Peyer's patch (tissue), 4 donors: ENCODE measurements at places on chromosomes 4 and X. TPM values are rescaled to one million over a fixed set of nuclear protein-coding genes. Genes with fewer than 3 reads are reported as not detected.
A peak's percentile ranks its signal among the peaks of the same experiment; 100 is the strongest.

GRCh38 chr4:53575552-53575951, 15.7 kb downstream of the LNX1 start:
- DNase-seq = no peak

GRCh38 chr4:184103527-184104264, 114.0 kb downstream of the ENPP6 start:
- no peak for DNase-seq

DNA sequence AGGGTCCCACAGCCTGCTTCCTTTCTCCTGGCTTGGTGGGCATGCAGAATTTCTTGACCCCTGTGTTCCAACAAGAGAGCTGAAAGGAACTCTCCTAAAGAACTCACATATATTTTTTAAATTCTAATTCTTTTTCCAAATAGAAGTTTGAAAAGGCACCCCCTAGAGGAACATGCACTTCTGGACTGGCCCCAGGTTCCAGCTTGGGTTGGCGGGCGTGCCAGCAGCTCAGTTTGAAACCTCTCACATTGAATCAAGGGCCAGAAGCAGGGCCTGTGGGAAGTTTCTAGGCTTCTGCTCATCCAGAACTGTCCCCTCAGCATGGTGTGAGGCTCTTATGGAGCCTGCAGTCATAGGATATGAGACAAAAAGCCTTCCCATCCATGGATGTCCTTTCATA, 132.6 kb downstream of the ATG4A start:
- no peak for DNase-seq

DNA sequence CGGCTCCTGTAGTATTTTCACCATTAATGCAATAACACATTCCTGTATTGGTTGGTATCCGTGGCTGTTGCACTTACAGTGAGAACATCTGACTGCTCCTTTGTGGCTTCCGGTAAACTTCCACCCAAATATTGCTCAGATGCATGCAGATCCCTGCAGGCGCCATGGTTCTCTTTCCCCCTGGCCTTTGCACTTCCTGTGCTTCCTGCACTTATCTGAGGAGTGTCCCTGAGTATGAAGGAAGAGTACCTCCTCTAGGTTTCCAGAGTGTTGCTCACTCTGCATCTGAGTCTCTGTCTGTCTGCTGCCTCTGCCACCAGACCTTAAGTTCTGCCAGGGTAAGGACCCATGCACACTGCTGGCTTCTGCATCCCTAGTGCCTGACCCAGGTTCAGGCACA, 117.2 kb upstream of the SLC34A2 start:
- DNase-seq = no peak

GRCh38 chr4:182338063-182338462, 94.9 kb downstream of the TENM3 start:
- DNase-seq = no peak

GRCh38 chr4:15769202-15769601, 8.9 kb upstream of the CD38 start:
- no peak for DNase-seq

GRCh38 chr4:52883707-52884669, 21.9 kb downstream of the RASL11B start:
- no peak for DNase-seq

DNA sequence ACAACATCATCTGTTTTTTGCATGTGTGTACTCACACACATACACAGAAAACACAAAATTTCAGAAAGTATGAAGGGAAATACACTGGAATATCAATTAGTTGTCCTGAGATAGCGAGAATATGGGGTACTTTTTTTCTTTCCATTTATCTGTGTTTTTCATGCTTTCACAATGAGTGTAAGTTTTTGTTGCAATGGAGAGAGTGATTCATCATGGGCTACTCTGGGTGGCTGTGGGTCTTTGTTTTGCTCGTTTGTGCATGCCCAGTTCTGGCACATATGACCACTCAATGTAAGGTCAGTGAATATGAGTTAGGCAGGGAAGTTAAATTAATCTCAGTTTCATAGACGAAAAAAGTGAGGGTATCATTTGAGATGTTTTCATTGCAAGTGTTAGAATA, 26.9 kb downstream of the XK start:
- DNase-seq = no peak

DNA sequence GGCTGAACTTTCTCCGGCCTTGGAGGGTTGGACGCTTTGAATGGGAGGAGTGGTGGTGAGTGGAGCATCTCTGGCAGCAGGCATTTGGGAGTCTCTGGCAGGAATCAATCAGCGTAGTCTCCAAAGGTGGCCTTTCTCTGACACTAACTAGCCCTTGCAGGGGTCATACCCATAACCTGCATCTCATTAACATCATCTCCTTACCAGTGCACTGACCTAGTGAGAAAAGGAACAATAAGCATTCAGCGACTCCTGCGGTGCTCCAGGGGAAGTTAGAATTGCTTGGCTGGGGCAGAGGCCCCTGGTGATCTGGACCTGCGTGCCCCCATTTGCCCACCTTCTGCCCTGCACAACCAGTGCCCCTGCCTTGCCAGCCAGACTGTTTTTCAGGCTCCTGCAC, 161.9 kb downstream of the PTTG2 start:
- no peak for DNase-seq

- no peak for DNase-seq
Measured at GRCh38 chr4:16759931-16760582, 138.4 kb downstream of the LDB2 start.

- no peak for DNase-seq
Measured at GRCh38 chr4:185700630-185701029, 111.4 kb downstream of the SORBS2 start.

- DNase-seq = no peak
Measured at GRCh38 chr4:159201168-159201567, 98.3 kb downstream of the RAPGEF2 start.

GRCh38 chr4:118981839-118982381, 93.3 kb downstream of the SYNPO2 start:
- peak; percentile 27 for DNase-seq

- no peak for DNase-seq
Measured at GRCh38 chr4:186852073-186852420, 128.4 kb upstream of the FAT1 start.

GRCh38 chr4:72375073-72375736, 193.8 kb downstream of the ADAMTS3 start:
- no peak for DNase-seq

DNA sequence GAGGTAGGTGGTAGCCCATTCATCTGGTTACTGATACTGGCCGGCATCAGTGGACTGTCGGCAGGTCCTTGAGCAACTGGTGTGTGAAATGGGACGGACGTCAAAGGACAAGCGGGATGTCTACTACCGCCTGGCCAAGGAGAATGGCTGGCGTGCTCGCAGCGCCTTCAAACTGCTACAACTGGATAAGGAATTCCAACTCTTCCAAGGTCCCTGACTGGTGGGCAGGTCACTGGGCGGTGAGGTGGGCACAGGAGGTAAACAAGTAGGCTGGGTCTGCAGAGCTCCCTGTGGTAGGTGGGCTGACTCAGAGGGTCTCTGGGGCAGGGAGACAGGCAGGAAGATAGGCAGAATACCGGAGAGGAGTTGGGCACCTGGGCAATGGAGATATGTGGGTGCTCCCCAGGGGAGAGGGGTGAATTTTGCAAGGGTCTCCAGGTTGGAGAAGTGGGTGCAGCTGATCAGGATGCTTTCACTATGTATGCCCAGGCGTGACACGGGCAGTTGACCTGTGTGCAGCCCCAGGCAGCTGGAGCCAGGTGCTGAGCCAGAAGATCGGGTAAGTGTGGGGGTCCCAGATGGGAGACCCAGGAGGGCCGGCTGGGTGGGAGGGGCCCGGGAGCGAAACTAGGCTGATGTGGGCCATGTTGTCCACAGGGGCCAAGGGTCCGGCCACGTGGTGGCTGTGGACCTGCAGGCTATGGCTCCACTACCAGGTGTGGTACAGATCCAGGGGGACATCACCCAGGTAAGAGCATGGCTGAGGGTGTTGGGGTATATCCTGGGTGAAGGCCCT, 2.2 kb downstream of the FTSJ1 start:
- no peak for DNase-seq

DNA sequence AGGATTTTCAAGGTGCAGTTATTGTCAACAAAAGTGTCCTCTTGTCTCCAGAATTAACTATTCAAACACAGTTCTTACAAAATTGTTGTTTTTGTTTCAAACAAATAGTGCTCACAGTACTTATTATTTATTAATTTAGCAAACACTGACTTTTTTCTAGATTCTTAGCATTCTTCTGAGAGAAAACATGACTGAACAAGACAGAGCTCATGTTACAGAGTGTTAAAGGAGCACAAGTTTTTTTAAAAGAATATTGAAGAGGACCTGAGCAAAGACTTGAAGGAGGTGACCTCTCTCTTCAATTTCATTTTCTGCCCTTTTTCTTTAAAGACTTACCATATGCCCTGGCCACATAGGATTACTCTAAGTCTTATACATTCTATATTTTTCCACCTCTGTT, 2220.3 kb upstream of the AGA start:
- no peak for DNase-seq

GRCh38 chr4:57426779-57427395, 316.7 kb upstream of the IGFBP7 start:
- DNase-seq = peak; percentile 63

DNA sequence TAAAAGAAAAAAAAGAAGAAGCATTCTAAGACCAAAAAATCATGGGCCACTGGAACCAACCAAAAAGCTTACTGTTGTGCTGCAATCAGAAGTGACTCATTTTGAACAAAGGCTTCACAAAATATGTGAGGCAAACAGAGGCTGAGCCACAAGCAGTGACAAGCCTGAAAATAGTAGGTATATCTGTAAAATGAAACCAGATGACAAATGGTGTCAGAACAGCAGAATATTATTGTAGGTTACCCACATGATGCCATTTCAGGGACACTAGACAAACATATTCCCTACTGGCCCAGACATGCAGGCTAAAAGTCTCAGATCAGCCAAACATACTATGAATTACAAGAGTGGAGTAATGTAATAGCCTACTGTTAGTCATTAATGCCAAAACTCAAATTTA, 1301.8 kb upstream of the DIAPH2 start:
- no peak for DNase-seq

DNA sequence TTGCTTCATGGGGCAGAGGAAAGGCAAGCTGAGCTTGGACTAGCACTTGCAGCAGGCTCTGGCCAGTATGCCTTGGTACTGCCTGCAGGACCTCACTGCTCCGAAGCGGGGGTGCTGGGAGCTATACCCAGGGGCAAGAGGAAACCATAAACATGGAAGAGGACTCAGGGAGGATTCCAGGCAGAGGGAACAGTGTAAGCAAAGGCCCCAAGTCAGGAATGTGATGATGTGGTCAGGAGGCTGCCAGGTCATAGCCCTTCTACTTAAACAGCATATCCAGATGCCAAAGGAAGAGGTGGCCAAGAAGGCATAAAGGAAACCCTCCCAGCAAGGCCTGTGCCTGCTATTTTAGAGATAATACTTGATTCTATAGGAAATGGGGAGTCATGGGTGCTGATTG, 31.1 kb downstream of the RAB40AL start:
- DNase-seq = no peak

DNA sequence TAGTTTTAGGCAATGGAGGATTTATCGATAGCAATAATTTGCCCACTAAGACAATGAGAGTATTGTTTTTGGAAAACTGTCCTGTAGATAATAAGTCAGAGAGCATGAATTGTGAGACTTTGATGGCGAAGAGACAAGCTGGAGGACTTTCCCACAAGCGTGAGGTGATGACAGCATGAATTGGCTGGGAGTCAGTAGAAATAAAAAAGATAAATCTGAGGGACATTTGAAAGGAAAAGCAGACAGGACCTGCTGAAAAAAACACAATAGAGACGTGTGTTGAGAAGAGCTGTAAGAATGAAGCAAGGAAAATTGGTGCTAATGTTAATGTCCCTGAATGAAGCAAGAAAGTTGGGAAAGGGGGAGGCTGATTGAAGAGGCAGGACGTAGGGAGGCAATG, 233.5 kb downstream of the DCTD start:
- no peak for DNase-seq

- DNase-seq = no peak
Measured at GRCh38 chr4:102789317-102789717, 28.5 kb upstream of the MANBA start.

GRCh38 chrX:131837325-131837724, 185.8 kb upstream of the STK26 start:
- no peak for DNase-seq

- DNase-seq = no peak
Measured at GRCh38 chr4:3802571-3803474, 36.6 kb downstream of the ADRA2C start.

- DNase-seq = no peak
Measured at GRCh38 chrX:17440258-17440657, 65.3 kb downstream of the NHS start.

DNA sequence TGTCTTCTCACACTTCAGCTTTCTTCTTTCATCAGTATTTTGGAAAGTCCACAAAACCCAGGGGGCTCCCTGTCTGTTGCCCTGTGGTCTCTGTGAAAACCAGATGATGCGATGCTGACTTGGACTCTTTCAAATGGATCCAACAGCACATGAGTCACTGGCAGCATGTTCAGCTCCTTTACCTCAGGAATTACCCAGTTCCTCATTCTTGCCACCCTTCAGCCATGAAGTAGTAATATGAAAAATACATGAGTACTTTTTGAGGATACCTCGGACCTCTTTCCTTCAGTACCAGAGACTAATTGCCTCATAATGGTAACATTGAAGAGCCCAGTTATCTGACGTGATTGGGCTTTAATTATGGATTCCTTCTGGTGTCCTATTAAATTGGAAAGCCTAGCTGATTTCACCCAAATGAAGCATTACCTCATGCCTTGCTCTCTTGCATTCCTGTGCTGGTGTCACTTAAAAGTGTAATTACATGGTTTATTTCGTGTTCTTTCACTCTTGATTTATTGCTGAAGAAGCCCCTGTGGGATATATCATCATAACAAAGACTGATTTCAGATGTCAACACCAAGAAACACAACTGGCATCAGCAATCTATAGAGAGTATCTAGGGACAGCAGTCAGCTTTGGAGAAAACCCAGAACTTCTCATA, 63.4 kb downstream of the NFKB1 start:
- DNase-seq = no peak

ATP2B3 gene
- not detected for total RNA-seq

ZNF718 gene
- total RNA-seq = 15.7 TPM

LONRF3 gene
- total RNA-seq = 5.0 TPM

WDR17 gene
- 0.57 TPM for total RNA-seq

NALF2 gene
- total RNA-seq = 0.35 TPM

TBC1D19 gene
- total RNA-seq = 5.4 TPM

VCX2 gene
- not detected for total RNA-seq

TMEM192 gene
- total RNA-seq = 13.5 TPM

GPC3 gene
- total RNA-seq = 7.2 TPM

TLR2 gene
- total RNA-seq = 4.7 TPM

SOX3 gene
- not detected for total RNA-seq

DOK7 gene
- total RNA-seq = 4.1 TPM

VGLL1 gene
- total RNA-seq = not detected

ARL13A gene
- total RNA-seq = not detected
